Kasumi-1 (cell line): ENCODE measurements at places on chromosomes 4 and X.

DNA sequence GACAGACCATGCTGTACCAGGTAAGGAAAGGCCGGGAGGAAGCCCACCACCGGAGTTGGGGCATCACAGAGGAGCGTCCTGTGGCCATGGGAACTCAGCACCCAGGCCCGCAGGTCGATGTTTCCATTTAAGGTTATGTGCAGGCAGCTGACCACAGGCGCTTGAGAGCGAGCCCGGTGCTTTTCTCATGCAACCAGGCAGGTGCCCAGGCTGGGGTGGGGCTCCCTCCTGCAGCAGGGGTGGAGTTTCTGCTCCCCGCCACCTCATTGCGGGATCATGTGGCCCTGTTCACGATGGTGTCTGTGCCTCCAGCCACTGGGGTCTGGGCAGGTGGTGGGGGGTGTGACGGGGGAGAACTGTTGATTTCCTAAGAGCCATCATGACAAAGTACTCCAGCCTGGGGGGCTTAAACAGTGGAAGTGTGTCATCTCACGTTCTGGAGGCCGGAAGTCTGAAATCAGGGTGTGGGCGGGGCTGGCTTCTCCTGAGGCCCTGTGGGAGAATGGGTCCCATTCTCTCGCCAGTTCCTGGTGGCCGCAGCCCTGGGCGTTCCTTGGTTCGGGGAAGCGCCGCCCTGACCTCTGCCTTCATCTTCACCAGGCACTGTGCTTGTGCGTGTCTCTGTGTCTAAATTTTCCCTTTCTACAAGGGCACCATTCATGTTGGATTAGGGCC, 60.9 kb downstream of the CPZ start:
- DNase-seq, result no peak

DNA sequence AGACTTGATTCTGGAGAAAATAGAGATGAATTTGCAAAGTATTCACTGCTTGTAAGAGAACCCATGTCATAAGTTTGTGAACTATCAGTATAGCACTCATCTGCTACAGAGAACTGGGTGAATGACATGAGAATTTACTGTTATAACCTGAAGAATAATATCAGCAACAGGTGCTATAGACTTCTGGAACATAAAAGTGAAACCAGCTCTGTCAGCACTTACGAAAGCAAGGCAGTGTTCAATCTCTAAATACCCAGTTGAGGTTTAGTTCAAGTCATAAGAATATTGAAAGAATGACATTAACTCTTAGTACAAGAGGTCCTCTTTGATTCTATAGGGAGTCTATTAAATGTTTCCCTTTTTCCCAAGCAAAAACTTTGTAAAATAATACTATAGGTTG, 232.9 kb upstream of the ANKRD50 start:
- DNase-seq, result no peak

GRCh38 chr4:189313861-189314513, 626.7 kb upstream of the FRG1 start:
- no peak for DNase-seq

DNA sequence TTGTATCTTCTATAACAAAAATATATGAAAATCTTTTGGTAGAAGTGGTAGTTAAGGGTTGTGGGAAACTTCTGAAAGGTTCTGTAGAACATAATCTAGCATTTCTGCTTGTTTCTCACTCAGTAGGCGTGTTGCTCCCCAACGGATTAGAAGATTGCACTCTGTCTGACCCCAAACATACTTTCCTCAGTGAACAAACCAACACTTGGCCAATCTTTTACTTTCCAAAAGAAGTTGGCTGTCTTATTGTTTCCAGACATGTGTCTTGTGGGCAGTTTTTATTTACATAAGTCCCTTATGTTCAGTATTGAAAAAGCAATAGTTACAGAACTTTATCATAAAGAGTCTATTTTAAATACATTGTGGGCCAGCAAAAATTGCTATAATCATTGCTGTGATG, 312.8 kb upstream of the EPHA5 start:
- no peak for DNase-seq

- DNase-seq, result no peak
Measured at GRCh38 chrX:107861056-107861455, 35.4 kb downstream of the MID2 start.
